ENCODE measurements at places on chromosomes 11 and 22.

DNA sequence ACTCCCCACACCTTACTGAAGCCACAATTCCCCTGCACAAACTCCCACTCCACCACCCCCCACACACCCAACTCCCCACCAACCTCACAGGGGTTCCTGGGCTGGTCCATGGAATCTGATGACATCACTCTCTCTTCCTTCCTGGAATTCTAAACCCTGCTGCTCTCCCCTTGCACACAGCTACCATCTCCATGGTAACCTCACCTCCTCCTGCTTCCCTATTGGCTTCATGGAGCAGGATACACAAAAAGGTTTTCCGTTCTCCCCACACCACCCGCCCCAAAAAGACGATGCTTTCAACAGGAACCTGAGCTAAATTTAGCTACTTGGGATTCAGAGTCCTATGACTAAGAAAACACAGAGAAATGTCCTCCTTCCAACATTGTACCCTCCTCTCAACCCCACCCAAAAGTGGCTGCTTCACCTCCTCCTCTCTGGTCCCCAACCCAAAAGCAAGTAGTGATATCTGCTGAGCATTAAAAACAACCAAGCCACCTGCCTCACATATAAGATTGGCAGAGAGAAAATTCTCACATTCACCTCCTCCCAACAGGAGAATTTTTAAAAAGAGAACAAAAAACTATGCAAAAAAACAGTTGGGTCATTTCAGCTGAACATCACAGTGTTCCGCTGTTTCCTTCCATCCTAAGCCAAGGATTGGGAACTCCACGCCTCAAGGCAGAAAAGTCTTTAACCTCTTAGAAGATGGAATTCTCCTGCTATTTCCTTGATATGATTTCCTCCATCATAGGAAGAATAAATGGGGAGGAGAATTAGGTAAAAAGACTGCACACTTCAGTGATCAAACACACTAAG, 66.9 kb downstream of the RBFOX2 start:
- H3K4me3 ChIP-seq, result peak overlapping the region; percentile 51
- DNase-seq, result no peak
- peaks cover 30% of the 10 kb centered on the region for H3K4me1 ChIP-seq
- H3K36me3 ChIP-seq, result no peaks in the 10 kb centered on the region
- H3K27ac ChIP-seq, result peak overlapping the region; percentile 89

DNA sequence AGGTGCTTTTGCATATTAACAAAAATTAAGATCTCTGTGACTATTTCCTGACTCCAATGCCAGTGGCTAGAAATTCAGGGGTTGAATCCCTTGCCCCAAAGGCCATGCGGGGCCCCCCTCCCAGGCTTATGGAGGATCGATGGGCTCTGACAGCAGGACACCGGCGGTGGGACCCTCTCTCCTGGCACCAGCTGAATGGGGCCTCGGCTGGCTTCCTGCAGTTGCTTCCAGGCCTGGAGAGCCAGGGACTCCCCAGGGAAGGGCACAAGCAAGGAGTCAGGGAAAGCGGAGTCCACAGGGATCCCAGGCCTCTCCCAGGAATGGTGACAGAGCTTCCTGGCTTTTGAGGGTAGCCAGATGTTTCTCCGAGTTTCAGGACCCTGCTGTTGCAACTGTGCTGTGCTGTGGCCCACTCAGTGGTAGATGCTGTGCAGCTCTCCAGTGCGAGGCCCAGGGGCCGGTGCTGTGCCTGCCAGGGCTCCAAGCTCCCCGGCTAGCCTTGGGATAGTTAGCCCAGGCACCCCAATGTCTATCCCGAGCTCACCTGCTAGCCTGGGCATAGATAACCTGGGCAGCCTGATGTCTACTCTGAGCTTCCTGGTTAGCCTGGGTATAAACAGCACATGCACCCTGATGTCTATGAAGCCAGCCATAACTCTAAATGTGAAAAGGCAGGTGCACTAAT, 372.6 kb downstream of the SHANK2 start:
- no peaks in the 10 kb centered on the region for H3K36me3 ChIP-seq
- DNase-seq, result no peak
- no peak overlapping the region for H3K4me3 ChIP-seq
- peaks cover 7% of the 10 kb centered on the region for H3K27me3 ChIP-seq
- H3K4me1 ChIP-seq, result no peaks in the 10 kb centered on the region
- H3K27ac ChIP-seq, result no peak overlapping the region

GRCh38 chr11:113934761-113935160, 30.2 kb downstream of the HTR3B start:
- peaks cover 57% of the 10 kb centered on the region for H3K27me3 ChIP-seq
- H3K4me3 ChIP-seq, result no peak overlapping the region
- no peak for DNase-seq
- no peaks in the 10 kb centered on the region for H3K4me1 ChIP-seq
- H3K36me3 ChIP-seq, result no peaks in the 10 kb centered on the region
- no peak overlapping the region for H3K27ac ChIP-seq

- H3K4me3 ChIP-seq, result no peak overlapping the region
- no peak overlapping the region for H3K27ac ChIP-seq
- DNase-seq, result no peak
- no peaks in the 10 kb centered on the region for H3K27me3 ChIP-seq
- no peaks in the 10 kb centered on the region for H3K36me3 ChIP-seq
Measured at GRCh38 chr11:46263120-46263519, 14.3 kb upstream of the CREB3L1 start.

DNA sequence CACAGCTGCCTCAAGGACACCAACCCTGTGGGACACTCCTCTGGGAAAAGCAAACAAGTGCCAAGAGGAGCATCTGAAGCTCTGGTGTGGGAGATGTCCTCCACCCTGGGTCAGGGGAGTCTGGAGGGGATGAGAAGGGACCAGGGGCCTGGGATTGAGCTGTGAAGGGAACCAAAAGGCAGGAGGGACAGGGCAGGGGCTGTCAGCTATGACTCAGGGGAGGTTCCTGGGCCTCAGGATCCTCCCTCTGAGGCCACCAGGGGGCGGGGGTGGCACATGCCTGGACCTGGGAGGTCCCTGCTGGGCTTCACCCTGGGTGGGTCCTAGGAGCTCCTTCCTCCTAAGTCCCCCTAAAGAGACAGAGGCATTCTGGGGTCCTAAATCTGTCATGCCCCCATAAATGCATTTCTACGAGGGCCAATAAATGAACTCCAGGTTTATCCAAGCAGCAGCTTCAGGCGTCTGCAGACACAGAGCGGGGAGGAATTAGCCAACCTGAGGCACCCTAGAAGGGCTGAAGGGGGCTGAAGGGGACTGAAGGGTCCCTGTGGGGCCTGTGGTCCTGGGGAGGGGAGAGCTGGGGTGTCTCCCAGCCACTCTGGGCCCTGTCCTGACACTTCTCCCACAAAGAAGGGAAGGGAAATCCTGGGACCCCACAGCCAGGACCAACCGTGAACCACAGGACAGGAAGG, 31.9 kb upstream of the IGLL5 start:
- no peaks in the 10 kb centered on the region for H3K36me3 ChIP-seq
- H3K4me3 ChIP-seq, result no peak overlapping the region
- H3K27me3 ChIP-seq, result peaks cover 78% of the 10 kb centered on the region
- no peak overlapping the region for H3K27ac ChIP-seq

- no peak overlapping the region for H3K27ac ChIP-seq
- no peaks in the 10 kb centered on the region for H3K27me3 ChIP-seq
- no peak overlapping the region for H3K4me3 ChIP-seq
Measured at GRCh38 chr11:6607190-6607795, 3.7 kb downstream of the ILK start.

DNA sequence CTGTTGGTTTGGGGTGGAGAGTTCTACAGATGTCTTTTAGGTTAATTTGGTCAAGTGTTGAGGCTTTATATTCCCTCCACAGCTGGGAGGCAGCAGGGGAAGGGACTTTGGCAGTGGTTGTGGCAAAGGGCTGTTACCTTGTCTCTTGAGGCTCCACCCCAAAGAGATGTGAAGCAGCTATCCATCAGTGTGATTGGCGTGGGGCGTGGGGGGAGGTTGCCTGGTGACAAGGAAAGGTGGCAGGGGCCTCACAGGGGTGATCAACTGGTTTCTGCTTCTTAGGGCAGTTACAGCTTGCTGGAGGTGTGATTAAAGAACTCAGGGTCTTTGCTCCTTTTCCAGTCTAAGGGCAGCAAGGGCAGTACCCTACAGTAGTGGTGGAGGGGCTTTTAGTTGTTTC, 59.3 kb downstream of the FANCF start:
- H3K27ac ChIP-seq, result no peak overlapping the region
- H3K4me3 ChIP-seq, result no peak overlapping the region
- H3K27me3 ChIP-seq, result peaks cover 8% of the 10 kb centered on the region
- DNase-seq, result no peak

DNA sequence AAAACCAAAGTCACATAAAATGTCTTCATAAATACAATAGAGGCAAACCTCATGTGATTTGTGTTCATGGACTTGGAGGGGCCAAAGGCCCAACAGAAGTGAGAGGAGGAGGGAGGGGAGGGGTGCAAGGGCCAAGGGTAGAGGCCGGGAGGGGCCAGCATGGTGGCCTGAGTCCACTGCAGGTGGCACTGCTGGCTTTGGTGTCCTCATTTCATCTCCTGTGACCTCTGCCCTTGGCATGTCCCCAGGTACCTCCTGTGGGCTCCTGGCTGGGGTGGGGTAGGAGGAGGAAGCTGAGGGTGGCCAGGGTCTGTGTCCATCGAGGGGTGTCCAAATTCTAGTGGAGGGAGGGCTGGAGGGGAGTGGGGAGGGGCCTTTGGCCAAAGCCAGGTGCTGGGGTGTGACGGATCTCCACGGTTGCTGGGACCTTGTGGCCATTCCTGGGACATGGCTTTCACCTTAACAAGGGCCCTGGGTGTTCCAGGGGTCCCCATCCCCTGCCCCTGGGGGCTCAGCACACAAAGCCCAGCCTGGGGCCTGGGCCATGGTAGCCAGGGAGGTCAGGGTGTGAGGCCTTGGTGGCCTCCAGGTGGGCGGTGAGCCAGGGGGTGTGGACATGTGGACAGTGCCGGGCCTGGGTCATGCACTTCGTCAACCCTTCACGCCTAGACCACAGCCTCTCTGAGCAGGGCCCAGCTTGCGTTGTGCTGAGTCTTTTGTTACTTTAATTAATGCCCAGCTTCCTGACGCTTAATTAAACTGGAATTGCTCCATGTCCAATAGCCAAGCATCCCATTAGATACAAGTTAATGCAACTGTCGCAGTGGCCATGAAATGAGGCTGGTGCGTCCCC, 20.7 kb upstream of the CCDC188 start:
- no peaks in the 10 kb centered on the region for H3K36me3 ChIP-seq
- no peak overlapping the region for H3K27ac ChIP-seq
- no peak overlapping the region for H3K4me3 ChIP-seq
- H3K27me3 ChIP-seq, result no peaks in the 10 kb centered on the region
